ENCODE measurements at places on chromosomes 3 and 15.

GRCh38 chr3:3241596-3241995, 62.1 kb upstream of the CRBN start:
- DNase-seq: no peak

- no peak for DNase-seq
These were observed 203.1 kb upstream of the SEMA6D start for GRCh38 chr15:47514200-47514652.

DNA sequence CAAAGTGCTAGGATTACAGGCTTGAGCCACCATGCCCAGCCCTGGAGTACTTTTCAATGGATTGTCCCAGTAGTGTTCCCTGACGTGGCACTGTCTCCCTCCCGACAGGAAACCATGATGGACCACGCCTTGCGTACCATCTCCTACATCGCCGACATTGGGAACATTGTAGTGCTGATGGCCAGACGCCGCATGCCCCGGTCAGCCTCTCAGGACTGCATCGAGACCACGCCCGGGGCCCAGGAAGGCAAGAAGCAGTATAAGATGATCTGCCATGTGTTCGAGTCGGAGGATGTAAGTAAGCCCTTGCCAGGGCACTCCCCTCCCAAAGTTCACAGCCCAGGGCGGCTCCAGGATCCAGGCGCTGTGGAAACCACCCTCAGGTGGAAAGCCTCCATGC, 168.1 kb downstream of the NSMCE3 start:
- no peak for DNase-seq

DNA sequence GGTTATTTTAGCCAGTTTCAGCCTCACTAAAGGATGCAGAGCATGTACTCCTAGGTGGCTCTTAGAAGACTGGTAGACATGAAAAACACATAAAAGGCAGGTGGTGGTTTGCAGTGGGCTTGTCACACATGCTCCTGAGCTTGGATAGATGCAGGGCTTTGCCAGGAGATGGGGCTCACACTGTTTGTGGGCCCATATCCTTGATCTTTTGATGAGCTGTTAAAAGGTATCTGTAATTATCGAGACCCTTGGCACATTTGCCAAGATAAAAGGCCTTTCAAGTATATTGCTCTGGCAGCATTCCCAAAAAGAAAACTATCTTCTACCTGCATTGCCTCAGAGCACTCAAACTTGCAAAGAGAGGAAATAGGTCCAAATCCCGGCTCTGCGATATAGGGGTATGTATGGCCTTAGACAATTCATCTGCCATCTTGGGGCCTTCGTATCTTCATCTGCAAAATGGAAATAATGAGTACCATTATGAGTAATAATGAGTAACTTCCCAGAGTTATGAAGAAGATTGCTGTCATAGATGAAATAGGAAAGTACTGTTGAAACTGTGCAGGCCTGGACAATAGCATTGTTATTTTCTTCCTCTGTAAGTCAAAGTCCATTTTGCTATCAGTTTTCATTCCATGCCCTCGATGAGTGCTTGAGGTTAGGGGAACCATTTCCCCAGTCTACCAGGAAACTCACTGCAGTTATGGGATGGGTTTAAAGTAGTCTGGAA, 172.7 kb downstream of the SYNPR start:
- DNase-seq: no peak

DNA sequence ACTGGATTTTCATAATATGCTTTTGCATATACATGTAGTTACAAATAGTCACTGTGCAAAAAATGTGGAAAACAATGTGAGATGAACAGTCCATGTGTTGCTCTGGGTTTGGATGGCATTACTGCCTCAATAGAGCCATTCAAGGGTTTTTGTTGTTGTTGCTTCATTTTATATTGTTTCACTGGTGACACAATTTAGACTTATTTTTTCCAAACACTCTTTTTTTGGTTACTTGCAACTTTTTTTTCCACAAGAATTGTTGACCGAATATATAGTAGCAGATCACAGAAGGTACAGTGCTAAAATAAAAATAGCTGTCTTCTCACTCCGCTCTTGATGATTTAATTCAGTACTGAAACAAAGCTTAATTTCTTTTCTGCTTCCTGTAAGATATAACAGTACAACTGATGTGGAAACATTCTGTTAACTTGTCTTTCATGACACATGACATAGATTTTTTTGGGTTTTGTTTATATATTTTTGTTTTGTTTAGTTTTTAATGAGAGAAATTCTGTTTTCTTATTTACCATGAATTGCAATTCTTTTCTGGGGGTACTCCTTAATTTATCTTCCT, 618.6 kb downstream of the NAALADL2 start:
- no peak for DNase-seq

GRCh38 chr3:141407047-141407446, 38.7 kb downstream of the ZBTB38 start:
- no peak for DNase-seq

DNA sequence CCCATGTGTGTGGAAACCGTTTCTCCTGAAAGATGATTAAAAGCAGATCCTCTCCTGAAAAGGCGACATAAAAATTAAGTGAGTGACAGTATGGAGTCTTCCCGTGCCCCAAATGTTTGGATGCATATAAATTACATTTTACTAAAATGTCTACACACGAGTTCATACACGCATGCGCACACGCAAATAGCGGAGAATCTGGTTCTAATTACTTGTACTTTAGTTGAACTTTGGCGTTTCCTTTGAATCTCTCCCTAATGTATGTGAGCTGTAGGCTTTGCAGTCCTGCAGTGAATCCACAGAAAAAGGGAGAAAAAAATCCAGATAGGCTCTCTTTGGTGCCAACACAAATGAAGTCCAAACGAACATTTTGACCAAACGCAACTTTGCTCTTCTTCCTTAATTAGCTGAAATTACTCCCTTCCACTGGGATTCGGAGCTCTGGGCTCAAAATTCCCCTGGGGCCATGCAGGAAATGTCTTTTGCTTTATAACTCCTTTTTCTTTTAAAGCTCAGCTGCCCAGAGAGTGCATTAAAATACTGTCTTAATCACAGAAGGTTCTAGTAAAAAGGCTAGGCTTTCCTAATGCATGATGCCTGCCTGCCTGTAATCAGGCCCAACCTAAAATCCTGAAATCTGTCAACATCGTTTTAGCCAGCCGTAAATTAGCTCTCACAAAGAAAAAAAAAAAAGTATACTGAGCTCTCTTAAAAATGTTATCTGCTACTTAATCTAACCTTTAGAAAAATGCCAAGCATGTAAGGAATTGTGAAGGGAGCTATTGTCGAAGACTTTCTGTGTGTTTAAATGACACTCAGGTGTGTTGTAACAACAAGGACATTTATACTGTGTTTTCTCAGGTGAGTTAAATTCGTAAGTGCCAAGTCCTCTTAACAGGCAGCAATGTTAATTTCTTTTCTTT, 26.2 kb downstream of the RARB start:
- no peak for DNase-seq

DNA sequence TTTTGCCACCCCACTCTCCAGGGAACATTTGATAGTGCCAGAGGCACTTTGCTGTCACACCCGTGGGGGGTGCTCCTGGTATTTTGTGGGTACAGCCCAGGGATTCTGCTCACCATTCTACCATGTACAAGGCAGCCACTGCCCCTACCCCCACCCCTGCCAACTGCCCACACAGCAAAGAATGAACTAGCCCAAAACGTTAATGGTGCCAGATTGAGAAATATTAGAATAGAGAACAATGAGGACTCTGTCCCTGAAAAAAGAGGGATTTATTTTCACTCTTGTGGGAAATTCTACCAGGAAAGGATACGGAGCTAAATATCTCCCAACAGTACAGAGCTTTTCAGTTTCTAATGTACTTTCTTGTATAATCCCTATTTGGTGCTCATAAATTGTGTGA, 154.5 kb upstream of the SUCLG2 start:
- no peak for DNase-seq

DNA sequence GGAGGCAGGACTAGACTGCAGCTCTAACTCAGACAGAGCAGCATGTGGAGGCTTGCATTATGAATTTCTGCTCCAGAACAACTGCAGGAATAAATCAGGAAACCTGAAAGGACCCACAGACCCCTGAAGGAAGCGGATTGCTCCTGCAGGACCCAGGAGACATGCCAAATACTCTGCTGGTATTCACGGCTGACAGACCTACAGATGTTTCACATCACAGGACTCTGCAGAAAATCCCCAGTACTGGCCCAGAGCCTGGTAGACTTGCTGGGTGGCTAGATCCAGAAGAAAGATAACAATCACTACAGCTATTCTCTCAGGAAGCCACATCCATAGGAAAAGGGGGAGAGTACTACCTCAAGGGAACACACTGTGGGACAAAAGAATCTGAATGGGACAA, 942.1 kb downstream of the AGBL1 start:
- DNase-seq: no peak

GRCh38 chr3:138939561-138940241, 7.2 kb downstream of the FOXL2 start:
- no peak for DNase-seq

DNA sequence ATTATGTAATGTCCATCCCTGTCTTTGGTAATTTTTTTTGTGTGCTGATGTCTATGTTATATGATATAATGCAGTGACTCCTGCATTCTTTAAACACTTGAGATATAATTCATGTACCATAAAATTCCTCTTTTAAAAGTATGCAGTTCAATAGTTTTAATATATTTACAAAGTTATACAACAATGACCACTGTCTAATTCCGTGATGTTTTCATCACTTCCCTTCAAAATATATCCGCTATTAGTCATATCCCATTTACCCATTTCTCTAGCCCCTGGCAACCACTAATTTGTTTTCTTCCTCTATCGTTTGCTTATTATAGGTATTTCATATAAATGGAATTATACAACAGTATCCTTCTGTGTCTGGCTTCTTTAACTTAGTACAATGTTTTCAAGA, 64.9 kb upstream of the SUCLG2 start:
- no peak for DNase-seq

DNA sequence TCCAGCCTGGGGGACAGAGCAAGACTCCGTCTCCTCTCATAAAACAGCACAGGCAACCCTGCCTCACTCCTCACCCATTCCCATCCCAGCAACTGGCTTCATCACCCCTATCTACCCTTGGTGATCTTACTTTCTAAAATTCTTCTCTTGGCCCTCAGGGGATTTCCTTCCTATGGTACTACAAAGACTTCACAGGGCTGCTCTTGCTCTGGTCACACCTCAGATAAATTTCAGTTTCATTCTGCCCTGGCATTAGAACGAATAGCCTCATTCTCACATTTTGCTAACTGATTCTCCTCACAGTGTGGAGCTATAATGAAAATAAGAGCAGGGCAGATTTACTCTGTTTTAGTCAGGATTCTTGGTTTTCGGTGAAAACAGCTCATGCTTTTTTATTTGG, 22.1 kb upstream of the CRBN start:
- no peak for DNase-seq

- DNase-seq: no peak
These were observed 732.7 kb downstream of the PDCD6IP start for GRCh38 chr3:34531156-34531555.

- no peak for DNase-seq
These were observed 3.7 kb downstream of the BOC start for GRCh38 chr3:113214917-113215595.

DNA sequence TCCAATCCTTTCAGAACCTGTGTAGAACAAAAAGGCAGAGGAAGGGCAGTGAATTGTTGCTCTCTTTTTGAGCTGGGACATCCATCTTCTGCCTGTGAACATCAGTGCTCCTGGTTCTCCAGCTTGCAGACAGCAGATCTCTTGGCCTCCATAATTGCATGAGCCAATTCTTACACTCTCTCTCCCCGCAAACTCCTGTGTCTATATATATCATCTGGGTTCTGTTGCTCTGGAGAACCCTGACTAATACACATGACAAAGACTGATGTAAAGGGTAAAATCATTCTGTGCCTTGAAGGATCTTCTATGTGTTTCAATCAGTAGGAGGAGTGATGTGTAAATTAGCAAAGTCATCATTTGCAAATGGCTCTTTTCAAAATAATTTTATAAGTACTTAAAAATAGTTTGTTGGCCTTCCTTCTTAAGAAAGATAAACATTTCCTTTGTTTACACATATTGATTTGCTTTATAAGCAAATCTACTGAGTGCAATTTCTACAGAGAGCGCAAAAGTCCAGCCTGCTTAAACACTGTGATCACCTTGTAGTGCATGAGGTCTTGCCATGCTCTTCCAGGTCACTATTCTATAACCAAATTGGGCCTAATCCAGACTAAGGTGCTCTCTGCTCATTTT, 154.9 kb upstream of the ANKRD28 start:
- DNase-seq: no peak

DNA sequence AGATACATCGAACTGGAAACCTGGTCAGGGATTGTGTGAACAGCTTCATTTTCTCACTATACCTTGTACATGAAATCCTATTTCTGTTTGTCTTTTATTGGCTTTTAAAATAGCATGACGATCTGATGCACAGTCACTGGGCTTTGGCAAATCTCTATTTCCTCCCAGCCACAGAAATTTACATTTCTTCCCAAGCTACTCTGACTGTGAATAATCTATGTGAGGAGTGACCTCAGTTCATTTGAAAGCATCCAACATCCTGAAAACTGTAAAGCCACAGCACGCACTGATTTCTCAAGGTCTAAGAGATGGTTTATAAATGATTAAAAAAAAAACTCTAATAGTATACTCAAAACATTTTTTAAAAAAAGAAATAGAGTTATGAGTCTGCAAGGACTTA, 450.3 kb downstream of the IL5RA start:
- DNase-seq: no peak

GRCh38 chr15:47484059-47484458, 233.2 kb upstream of the SEMA6D start:
- DNase-seq: no peak

- no peak for DNase-seq
These were observed 60.6 kb downstream of the TCF12 start for GRCh38 chr15:56978898-56979662.

GRCh38 chr3:124395584-124396338, 334.5 kb upstream of the UMPS start:
- no peak for DNase-seq

DNA sequence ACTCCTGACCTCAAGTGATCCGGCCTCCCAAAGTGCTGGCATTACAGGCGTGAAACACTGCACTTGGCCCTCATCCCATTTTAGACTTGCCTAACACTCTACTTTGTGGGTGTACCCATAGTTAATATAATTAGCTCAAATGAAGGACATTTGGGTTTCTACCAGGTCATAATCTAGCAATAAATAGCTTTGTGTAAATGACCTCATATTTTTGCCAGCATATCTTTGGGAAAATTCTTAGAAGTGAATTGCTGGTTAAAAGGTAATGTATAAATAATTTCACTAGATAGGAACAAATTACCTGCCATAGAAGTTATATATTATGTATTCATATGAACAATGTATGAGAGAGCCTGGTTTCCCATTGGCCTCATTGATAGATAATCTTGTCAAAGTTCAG, 206.0 kb downstream of the DIPK2A start:
- no peak for DNase-seq
